Inflammatory macrophage (primary cell): ENCODE measurements at places on chromosomes 12 and 14.

- no peak for DNase-seq
Measured at GRCh38 chr14:95250936-95251335, 68.8 kb downstream of the CLMN start.

GRCh38 chr14:82886670-82887069, 1353.0 kb upstream of the SEL1L start:
- DNase-seq = no peak

DNA sequence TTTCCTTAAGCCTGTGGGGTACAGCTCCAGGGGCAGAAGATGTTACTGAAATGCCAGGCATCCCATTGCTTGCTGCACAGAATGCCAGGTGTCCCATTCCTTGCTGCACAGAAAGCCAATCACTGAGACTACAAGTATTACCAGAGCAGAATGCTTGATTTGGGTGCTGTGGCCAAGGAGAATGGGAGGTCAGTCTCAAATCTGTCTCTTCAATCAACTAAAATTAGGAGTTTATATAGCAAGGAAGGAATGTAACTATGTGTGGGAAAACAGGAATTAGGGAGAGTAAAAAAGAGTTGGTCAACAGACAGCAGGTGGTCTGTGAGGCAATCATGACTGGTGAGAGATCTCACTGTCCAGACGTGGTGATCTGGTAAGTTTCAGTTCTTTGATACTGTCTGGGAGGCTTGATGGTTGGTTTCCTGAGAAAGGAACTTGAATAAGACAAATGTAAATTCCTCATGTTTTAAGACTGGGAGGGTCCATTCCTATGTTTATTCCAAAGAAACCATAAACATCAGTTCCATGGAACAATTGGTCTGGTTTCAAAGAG, 31.2 kb upstream of the VASH1 start:
- peak; percentile 42 for DNase-seq

DNA sequence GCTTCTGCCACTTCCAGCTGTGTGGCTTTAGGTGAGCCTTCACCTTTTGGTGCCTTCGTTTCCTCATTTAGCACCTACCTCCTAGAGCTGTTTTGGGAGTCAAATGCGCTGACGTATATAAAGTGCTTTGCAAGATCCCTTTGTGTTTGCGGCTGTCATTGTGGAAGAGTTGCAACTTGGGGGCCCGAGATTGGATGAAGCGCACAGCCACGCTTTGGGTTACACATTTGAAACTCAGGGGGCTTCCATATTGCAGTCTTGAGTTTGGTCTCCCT, 636 bp upstream of the ARL6IP4 start:
- no peak for DNase-seq

DNA sequence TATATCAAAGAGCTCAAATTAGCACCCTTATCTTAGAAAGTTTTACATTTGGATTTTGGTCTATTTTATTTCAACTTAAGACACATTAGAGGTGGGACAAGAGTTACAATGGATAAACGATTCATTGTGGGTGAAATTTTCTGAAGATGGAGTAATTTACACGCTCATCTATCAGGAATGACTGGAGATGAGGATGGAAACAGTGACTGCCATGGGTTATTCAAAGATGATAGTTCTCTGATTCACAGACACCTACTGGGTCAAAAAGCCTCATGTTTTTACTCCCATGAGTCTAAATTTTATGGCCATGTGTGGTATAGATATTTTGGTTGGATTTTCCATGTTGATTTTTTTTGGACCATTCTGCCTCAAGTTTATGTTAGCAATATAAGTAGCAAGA, 22.1 kb downstream of the SAMD4A start:
- DNase-seq = no peak

DNA sequence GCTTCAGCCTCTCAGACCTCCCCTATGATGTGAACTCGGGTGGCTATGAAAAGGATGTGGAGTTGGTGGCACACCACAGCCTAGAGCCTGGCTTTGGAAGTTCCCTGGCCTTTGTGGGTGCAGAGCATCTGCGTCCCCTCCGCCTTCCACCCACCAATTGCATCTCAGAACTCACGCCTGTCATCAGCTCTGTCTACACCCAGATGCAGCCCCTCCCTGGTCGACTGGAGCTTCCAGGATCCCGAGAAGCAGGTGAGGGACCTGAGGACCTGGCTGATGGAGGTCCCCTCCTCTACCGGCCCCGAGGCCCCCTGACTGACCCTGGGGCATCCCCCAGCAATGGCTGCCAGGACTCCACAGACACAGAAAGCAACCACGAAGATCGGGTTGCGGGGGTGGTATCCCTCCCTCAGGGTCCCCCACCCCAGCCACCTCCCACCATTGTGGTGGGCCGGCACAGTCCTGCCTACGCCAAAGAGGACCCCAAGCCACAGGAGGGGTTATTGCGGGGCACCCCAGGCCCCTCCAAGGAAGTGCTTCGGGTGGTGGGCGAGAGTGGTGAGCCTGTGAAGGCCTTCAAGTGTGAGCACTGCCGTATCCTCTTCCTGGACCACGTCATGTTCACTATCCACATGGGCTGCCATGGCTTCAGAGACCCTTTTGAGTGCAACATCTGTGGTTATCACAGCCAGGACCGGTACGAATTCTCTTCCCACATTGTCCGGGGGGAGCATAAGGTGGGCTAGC, 7.0 kb upstream of the RPS26 start:
- DNase-seq = no peak
